ENCODE measurements at places on chromosomes 12 and 14.

DNA sequence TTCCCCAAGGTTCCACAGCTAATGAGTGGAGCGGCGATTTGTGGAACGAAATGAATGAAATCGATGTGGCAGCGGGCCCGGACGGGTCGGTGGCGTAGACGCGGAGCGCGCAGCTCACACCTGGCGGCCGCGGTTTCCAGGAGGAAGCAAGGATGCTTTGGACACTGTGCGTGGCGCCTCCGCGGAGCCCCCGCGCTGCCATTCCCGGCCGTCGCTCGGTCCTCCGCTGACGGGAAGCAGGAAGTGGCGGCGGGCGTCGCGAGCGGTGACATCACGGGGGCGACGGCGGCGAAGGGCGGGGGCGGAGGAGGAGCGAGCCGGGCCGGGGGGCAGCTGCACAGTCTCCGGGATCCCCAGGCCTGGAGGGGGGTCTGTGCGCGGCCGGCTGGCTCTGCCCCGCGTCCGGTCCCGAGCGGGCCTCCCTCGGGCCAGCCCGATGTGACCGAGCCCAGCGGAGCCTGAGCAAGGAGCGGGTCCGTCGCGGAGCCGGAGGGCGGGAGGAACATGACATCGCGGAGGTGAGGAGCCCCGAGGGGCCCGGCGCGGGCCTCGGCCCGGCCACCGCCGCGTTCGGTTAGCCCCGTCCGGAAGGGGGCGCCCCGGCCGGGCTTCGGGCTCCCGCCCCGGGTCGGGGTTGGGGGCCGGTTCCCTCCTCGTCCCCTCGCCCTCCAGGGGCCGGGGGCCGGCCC, at the start of gene PTPN11:
Gene PTPN11, plus strand, starts transcription at position 340 of the 689 bp plus-strand sequence. Its CDS starts 165 bp downstream, at position 505.
- DNase-seq = peak; percentile 80

DNA sequence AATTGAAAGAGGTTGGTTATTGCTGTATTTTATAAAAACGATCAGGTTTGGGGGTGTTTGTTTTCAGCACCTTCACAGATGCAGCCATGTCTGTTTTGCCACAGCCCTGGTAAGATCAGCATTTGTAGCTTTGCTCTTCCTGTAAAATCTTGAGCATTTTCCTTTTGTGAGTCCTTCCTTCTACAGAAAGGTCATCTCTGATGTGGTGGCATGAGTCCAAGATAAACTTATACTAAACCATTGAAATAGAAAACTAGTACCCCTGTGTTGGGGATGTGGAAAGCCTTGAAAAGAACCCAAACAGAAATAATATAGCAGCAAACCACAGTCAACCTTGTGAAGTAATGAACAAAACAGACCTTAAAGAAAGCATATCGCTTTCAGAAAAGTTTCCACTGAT, 85.5 kb downstream of the TGFB3 start:
- no peak for DNase-seq

DNA sequence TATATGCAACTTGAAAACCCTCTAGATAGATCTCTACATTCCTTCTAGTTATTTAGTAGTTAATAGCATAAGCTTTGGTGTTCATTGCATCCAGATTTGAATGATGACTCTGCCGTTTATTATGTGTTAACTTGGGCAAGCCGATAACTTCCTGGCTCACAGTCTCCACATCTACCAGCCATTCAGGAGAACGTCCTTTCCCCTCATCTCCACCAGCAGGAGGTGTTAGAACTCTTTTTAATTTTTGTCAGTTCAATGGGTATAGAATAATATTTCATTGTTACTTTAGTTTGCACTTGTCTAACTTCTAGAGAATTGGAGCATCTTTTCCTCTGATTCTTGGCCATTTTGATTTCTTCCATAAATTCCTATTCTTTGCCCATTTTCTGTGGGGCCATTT, 30.0 kb upstream of the WSCD2 start:
- no peak for DNase-seq

DNA sequence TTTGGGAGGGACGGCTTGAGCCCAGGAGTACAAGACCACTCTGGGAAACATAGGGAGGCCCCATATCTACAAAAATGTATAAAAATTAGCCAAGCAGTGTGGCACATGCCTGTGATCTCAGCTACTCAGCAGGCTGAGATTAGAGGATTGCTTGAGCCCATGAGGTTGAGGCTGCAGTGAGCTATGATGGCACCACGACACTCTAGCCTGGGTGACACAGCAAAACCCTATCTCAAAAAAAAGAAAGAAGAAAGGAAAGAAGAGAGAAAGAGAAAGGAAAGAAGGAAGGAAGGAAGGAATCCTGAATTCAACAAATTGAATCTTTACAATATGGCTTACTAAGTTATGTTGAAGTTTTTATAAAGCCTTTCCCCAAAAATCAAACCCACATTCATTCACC, 2.1 kb downstream of the KIF21A start:
- DNase-seq = no peak

- peak; percentile 2 for DNase-seq
These were observed 2.9 kb upstream of the CMAS start for GRCh38 chr12:22042976-22043669.

DNA sequence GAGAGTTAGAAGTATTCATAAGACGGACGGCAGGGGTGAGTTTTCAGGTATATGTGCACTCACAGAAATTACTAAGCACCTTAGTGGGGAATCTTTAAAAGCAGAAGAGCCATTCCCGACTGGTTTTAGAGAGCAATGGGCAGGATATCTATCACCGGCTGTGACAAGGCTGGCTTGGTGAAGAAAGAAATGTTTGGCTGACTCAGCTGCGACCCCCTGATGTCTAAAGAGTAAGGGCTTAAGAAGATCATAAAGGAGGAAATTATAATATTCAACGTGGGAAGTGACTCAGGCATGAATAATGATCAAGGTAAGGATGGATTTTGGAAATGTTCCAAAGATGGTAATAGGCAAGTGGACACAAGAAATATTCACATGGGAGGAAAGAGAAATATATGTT, 407.6 kb downstream of the TMEM132D start:
- DNase-seq = no peak
